ENCODE measurements at places on chromosomes 16 and 17.

DNA sequence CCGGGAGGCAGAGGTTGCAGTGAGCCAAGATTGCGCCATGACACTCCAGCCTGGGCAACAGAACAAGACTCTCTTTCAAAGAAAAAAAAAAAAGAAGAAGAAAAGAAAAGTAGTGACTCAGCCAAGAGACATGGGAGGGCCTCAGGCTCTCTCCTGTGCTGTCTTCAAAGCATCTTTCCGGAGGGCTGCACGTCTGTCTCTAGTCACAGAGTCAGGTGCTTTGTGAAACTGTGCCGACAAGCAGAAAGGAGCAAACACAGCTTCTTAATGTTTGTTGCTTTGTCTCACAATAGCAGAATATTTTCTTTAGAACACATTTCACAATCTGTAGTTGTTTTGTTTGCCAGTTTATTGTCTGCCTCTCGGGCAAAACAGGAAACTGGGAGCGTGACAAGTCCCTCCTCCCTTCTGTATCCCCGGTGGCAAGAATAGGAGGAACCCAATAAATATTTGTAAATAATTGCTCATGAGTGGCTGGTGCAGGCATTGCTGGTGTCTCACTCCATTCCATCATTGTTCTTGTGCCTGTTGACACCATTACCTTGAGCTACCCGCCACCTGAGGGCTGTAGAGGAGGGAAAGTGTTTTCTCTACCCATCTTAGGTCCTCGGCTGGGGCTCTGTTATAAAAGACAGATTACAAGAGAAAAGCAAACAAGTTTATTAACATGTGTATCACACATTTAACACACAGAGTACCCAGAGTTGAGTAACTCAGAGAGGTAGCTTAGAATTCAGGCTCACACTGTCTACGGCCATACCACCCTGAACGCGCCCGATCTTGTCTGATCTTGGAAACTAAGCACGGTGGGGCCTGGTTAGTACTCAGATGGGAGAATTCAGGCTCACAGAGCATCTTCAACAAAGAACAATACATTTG lies 5.5 kb downstream of the GAST start:
- DNase-seq, result peak; percentile 28

DNA sequence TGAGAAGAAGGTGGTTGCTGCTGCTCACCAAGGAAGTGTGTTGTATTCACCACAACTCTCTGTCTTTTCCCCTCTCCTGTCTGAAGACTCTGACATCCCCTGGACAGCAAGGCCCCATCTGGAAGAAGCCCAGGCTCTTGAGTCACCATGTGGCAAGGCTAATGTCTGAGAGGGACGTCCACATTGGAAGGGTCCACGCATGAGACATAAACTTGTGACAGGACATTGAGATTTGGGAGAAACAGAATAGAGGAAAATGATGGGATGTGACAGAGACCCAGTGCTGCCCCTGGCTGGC lies 176.5 kb downstream of the IRF8 start:
- no peak for DNase-seq

- DNase-seq, result no peak
Measured at GRCh38 chr16:85570213-85570734, 42.8 kb upstream of the GSE1 start.

- DNase-seq, result no peak
Measured at GRCh38 chr16:11886881-11887280, 28.9 kb downstream of the GSPT1 start.

DNA sequence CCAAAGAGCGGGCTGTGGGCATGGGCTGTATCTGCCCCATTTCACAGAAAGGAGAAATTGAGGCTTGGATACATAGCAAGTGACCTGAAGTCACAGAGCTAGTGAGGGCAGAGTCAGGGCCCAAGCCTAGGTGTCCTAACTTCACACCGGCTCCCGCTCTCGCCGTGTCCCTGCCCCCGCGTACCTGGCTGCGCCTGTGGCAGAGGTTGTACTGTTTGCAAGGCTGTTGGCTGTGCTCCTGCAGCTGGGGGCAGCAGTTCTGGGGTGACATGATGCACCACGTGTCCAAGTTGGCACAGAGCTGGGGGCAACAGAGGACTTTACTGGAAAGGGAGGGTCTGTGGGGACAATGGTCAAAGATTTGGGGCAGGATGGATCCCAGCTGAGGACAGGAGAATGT lies 3.4 kb downstream of the DHX58 start:
- DNase-seq, result no peak

- DNase-seq, result no peak
Measured at GRCh38 chr16:69490707-69491324, 66.4 kb downstream of the CYB5B start.

All from activated CD4-positive, alpha-beta T cell treated with anti-CD3 and anti-CD28 coated beads for 4 hours (primary cell).